ENCODE measurements at places on chromosomes 2 and 18.

GRCh38 chr2:11410101-11410500 is 55.9 kb downstream of the E2F6 start:
- no peak for DNase-seq

DNA sequence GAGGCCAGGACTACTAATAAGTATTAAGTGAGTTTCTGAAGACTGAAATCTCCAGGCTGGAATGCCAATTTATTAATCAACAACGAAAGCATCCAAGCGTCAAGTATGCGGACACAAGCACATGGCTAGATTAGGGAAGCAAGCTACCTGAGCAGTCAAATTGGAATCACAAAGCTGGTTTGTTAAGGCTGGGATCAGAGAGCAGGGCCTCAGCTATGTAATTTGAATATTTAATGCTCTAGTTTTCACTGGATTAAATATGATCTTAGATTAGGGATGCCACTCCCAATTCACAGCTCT is 5.7 kb downstream of the CCL20 start:
- DNase-seq, result no peak

GRCh38 chr2:187684174-187684573 is 129.9 kb upstream of the TFPI start:
- no peak for DNase-seq

DNA sequence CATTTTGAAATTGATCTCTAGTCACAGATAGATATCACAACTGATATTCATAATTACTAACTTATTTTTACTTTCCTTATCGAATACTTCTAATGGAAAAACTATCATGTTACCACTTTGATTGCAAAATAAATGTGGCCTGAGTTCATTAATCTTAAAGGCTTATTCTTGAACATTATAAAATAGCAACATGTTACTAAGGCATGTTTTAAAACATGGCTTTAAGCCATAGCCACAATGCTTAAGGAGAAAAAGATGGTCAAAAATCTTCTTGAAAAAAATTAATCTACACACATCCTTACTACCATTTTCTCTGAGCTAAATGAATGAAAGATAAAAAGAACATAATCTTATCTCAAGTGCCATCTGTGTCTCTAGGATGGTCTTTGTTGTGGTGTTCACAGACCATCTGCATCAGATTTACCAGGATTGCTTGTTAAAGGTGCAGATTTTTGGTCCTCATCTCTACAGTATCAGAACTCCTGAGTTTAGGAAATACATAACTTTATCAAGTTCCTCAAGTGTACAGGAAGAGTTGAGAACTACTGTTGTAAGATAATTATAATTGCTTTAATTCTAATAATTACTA is 15.3 kb downstream of the MTX2 start:
- no peak for DNase-seq

GRCh38 chr2:71154798-71155197 is 24.4 kb downstream of the MPHOSPH10 start:
- DNase-seq, result peak; percentile 17

DNA sequence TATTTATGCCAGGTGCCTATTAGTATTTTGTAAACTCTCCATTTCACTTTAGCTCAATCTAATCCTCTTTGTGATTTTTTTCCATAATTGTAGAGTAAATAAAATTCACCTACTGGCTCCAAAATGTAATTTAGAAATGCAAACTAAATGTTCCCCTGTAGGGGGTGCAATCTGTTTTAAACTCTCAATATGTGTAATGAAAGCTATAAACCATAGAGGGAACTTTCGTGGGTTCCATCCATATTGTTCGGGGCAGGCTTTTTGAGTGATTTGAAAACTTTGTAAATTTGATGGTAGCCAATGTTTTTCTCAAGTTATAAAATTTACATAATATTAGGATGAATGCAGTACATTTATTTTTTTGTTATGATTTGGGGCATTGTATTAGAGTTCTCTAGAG is 49.4 kb downstream of the TSPYL6 start:
- DNase-seq, result no peak
